Activated CD4-positive, alpha-beta T cell treated with anti-CD3 and anti-CD28 coated beads, Interleukin-2, amount 10 ng/mL, durations not matched to agents 24 days and 14 days (primary cell): ENCODE measurements at places on chromosomes 2 and 18. TPM values are rescaled to one million over a fixed set of nuclear protein-coding genes. Genes with fewer than 3 reads are reported as not detected.

Gene TPRKB
- 37.6 and 38.5 TPM in 2 replicates for total RNA-seq

Gene TSGA10
- total RNA-seq = 3.2 and 3.7 TPM in 2 replicates

Gene LONRF2
- total RNA-seq = 0.23 and 0.28 TPM in 2 replicates

Gene RPIA
- 80.6 and 86.5 TPM in 2 replicates for total RNA-seq

Gene SERPINB3
- total RNA-seq = not detected in 2 replicates

Gene CAPN13
- not detected in 2 replicates for total RNA-seq

Gene NR4A2
- total RNA-seq = 13.2 and 14.1 TPM in 2 replicates

GRCh38 chr2:54966837-54967236 lies 83.4 kb downstream of the RTN4 start:
- DNase-seq = no peak

DNA sequence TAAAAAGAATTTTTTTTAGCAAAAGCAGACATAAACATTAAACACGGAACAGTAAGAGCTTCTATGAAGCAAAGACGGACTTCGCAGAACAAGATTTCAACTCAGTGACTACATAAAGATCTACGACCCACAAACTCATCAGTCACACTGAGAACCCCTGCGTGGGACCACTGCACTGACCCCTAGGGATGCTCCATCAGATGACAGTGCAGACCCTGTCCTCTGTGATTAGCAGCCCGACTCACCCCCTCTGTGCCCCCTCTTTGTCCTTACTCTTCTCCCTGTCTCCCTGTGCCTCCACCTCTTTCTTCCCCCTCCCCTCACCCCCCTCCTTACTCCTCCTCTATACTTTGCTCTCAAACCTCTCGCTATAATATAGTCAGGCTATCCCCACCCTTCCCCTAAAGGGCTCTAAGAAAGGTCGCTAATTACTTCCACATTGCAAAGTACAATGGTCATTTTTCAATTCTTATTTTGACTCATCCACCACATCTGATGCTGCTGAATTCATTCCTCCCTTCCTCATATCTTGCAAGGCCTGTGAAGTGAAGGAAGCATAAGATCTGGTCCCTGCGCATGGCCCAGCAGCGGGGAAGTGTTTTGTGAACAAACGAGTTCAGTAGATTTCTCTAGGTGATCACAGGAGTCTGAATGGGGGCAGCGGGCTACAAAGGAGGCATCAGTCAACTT lies 89.3 kb downstream of the CABYR start:
- DNase-seq = no peak

DNA sequence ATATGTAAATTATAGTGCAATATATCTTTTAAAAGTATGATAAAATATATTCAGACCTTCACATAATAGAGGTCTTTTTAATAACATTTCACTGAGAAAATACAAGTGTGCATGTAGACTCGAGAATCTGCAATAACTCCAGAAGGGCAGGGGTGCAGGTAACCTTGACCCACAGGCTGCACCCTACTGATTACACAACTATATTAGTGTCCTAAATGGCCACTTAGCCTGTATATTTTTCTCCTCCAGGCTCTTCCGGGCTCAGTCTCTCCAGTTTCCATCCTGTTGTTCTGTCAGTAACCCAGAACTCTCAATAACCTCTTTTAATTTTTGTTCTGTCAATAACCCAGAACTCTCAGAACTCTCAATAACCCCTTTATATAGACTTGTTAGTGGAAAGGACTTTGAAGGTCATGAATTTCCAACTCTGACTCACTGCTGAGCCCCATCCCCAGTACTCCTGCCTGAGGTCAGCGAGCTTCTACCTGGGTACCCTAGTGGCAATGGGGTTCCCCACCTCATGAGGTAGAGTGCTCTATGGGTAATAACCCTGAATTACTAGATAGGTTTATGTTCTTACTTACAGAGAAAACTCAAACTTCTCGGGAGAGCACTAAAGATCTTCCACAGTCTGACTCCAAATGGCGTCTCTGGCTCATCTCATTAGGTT lies 8.4 kb upstream of the TTR start:
- no peak for DNase-seq

DNA sequence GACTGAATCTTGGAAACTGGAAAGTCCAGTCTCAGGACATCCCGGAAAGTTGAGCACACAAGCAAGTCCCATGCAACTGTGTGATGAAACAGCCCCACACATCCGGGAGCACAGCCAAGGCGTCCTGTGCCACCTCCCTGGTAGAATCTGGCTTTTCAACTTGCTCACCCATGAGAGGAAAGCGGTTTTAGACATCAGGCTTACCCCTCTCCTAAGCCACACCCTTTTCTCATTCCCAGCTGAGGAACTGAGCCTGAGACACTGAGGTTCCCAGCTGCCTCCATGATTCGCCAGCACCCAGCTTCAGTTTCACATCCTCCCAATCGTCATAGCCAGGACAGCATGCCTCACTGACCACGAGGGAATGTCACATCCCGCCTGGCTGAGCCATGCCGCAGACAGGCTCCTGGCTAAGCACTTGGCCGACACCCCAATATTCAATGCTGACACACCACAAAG lies 60.3 kb downstream of the STEAP3 start:
- no peak for DNase-seq

- no peak for DNase-seq
Observed at GRCh38 chr2:164066095-164066494, 330.3 kb upstream of the FIGN start.

DNA sequence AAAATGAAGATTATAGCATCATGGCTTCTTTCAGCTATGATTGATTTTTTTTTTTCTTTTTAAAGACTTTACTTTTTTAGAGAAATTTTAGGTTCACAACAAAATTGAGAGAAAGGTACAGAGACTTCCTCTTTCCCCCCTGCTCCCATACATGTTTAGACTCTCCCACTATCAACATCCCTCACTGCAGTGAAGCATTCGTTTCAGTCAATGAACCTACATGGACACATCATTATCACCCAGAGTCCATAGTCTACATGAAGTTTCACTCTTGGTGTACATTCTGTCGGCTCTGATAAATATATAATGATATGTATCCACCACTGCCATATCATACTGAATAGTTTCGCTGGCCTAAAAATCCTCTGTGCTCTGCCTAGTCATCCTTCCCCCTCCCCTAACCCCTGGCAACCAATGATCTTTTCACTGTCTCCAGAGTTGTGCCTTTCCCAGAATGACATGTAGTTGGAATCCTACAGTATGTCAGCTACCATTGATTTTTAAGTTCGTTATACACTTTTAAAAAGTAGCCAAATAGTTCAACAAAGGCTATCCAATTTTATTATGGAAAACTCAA lies 86.8 kb downstream of the GPD2 start:
- DNase-seq = no peak

GRCh38 chr2:28054916-28055315 lies 164.4 kb downstream of the BABAM2 start:
- DNase-seq = no peak

DNA sequence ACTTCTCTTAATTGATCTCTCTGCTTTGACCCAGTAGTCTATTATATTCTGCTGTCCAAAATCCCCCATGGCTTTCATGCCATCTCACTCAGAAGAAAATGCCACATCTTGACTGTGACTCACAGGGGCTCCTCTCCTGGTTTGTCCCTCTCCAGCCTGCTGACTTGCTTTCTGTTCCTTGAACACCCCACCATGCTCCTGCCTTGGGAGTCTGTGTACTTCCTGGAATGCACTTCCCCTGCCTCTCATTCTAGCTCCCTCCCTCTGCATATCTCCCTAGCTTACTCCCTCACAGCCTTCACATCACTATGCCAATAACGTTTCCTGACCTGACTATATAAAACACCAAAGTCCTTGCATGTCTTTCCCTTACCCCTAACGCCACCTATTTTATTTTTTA lies 167.2 kb downstream of the TRIB2 start:
- DNase-seq = no peak

DNA sequence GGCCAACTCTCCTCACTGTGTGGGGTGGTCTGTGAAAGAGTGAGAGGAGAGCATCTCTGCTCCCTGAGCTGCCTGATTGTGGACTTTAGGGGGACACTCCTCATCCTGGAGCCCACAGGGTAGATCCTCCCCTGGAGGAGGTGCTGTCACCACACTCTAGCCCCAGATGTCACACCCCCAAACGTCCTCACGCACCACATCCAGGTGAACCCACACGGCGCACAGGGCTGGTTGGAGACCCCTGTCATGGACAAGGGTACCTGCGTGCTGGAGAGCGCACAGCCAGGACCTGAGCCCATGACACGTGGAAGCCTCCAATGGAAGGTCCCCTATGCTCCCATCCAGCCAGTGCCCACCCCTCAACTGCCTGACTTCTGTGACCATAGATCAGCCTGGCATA lies 10.5 kb downstream of the AGXT start:
- no peak for DNase-seq

DNA sequence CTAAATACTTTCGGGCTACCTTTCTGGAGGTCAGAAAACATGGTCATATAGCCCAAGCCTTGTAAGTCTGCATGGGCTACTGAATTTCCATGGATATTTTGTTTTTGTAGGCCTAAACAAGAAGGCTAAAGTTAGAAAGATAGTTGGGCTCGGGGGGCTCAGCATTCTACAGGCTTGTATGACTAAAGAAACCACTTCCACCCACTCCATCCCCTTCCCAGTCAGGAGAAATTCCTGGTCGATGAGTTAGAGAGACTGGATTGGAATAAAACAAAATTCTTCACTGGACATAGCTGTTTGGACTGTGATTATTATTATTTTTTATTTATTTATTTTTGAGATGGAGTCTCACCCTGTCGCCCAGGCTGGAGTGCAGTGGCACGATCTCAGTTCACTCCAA lies 539.4 kb upstream of the TNP1 start:
- DNase-seq = no peak

GRCh38 chr2:20664431-20665242 lies 2.3 kb upstream of the GDF7 start:
- no peak for DNase-seq

DNA sequence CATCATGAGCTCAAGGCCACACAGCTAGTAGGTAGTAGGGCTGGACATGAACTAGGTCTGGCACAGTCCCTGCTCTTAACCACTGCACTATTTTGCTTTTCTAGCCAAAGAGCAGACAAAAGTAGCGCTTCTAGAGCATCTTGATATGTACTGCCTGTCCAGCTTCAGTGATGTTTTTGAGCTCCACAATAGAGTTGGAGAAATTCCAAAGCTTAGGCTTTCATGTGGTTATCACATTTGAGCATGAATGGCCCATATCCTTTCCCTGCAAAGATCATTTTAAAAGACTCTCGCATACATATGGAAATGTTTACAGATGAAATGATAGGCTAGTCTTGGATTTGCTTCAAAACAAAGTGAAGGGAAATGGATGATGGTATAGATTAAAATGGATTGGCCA lies 128.7 kb downstream of the MAP3K20 start:
- no peak for DNase-seq

GRCh38 chr18:80171054-80171872 lies 62.2 kb downstream of the ADNP2 start:
- DNase-seq = peak; percentile 85
